ENCODE measurements at places on chromosomes 7 and 10.

DNA sequence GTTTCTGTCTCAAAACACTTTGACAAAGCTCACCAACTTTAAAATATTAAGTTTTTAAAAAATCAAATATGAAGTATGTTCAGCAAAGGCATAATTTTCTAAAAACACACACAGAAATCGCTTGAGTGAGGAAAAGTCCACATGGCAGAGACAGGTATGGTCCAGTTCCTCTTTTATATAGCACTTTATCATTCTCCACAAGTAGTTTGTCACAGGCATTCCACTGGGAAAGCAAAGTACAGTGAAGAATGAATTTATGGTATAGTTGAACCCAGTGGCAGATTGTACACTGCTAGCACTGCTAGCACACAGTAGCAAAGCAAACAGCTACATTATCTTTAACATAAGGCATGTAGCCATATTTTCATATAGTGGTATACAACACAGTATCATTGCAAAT is 102.3 kb downstream of the HECTD2 start:
- no peak for DNase-seq

DNA sequence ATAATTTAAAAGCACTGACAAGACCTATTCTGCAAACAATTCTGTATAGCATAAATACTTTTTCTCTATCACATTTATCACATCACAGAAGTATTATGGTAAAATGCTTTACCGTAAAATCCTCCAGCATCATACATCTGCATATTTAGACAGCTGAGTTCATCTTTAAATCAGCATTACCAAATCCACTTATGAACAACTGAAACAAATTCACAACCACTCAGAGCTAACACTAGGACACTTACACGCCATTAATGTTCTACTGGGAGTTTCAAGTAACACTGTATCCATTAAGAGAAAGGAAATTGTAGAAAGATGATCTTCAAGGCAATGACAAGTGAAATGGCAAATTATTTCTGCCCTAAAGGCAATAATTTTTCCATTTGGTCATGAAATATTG is 105.7 kb upstream of the DKK1 start:
- DNase-seq, result no peak

DNA sequence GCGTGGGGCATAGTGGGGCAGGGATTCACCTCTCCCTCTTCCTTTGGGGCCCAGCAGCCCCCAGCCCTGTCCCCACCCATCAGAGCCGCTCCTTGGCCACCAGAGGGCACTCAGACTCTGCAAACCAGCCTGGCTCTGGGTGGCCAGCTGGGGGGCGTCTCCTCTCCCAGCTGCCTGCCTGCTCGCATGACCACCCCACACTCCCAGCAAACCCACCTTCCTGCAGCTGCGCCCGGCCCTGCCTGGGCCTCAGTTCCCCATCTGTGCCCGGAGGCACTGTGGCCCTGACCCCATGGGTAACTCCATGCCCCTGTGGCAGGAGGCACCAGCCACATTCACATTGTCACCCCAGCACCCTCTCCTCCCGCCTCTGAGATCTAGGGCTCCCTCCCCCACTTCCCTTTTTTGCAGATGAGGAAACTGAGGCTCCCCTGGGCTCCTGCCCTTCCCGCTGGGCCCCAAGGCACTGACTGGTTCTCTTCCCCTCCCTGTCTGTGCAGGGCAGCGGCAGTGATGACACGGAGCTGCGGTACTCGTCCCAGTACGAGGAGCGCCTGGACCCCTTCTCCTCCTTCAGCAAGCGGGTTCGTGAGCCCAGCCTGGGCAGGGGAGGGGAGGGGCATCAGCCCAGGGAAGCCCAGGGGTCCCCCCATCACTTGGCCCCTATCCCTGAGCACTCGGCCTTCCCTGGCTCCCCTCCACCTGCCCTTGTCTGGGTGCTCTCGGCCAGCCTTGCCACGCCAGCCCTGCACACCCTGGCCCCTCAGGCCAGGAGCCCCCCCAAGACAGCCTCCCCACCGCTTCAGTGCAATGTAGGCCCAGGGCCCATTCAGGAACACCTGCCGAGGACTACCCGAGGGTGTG is 6.9 kb upstream of the SH2B2 start:
- DNase-seq, result no peak

DNA sequence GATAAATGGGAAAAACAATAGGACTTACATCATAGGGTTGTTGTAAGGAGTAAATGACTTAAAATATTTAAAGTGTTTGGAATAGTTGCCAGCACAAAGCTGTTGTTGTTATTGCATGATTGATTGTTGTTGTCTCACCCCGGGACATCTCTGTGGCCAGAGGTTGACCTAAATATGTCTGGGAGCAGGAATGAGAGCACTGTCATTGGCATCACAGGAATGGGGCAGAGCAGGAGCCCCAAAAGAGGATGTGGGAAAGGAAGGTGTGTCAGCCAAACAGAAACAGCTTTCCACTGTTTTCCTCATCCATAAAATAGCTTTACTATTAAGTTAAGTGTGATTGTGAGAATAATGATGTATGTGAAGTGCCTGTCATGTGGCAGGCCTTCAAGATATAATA is 121.6 kb downstream of the TMEM168 start:
- no peak for DNase-seq

DNA sequence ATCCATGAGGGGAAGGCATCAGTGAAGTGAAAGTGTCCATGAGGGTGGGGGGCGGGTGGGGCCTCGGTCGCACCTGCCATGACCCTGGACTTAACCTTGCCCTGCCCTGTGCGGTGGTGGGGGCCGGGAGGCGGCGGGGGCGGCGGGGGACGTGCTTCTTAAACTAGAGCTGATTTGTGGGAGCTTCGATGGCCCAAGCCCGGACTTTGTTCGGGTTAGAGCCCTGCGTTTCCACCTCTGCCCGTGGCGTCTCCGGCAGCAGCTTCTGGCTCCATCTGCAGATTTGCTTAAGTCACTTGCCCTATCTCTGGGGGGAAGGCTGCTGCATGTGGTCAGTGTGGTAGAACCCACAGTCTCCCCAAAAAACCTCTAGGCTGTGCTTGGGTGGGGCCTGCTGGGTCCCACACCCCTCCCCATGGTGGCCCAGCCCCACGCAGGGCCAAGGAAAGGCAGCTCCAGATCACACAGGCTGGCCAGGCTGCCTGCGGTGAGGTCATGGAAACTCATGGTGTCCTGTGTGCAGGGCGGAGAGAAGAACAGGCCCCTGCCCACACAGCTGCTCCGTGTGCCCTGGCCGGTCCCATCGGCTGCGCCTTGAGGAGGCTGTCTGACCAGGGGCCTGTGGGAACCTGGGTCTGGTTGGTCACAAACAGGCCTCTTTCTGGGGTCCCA is 93.2 kb downstream of the INPP5A start:
- no peak for DNase-seq

DNA sequence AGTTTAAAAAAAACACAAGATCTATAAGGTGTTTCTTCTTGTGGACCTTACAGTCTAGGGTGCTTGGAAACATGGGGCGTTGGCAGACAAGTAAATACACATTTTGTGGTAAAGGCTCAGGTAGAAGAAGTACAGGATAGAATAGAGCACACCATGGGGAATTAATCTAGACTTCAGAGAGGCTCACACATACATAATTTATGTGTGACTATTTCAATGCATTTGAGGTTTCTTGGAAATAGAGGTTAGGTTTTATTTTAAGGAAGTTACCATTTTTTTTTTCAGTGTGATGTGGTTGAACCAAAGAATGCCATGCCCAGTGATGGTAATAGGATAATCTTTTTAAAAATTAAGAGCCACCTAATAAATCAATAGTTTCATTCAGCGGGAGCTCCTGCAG is 12.8 kb downstream of the CFTR start:
- no peak for DNase-seq

DNA sequence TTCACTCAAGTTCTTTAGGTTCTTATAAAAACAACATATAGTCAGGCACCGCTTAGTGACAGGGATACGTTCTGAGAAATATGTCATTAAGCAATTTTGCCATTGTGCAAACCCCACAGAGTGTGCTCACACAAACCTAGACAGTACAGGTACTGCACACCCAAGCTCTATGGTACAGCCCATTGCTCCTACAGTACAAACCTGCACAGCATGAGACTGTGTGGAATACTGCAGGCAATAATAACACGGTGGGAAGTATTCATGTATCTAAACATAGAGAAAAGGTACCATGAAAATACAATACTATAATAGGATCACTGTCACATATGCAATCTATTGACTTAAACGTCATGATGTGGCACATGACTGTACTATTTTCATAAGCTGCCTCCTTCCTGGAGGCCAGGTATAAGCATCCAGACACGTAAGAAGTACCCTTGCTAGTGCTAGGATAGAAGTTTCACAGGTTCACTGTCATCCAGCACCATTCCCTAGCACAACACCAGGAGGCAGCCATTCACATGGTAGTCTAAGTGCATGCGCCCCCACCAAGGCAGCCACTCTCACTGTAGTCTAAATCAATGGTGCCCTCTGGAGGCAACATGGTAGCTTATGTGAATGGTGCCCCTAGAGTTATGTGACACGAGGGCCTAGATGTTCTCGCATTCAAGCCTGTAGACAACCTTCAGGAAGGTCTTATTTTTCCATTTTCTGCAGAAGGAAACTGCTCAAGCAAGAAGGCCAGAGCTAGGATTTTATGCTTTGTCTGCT is 98.5 kb downstream of the ARHGAP22 start:
- DNase-seq, result no peak

GRCh38 chr7:151549083-151549482 is 29.4 kb upstream of the RHEB start:
- DNase-seq, result no peak

- no peak for DNase-seq
Measured at GRCh38 chr10:129784891-129785290, 179.2 kb downstream of the EBF3 start.

DNA sequence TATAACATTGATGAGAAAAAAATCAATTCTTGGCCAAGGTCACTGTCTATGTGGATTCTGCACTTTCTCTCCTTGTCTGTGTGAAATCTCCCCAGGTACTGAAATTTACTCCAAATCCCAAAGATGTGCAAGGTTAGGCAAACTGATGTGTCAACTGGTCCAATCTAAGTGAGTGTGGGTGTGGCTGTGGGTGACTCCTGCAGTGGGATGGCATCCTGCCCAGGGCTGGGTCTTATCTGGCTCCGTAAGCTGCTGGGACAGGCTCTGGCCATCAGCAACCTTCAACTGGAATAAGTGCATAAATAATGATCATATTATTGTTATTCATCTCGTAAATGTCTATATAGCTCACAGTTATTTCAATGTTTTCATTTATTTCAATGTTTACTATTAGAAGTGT is 79.3 kb downstream of the JCAD start:
- DNase-seq, result no peak

DNA sequence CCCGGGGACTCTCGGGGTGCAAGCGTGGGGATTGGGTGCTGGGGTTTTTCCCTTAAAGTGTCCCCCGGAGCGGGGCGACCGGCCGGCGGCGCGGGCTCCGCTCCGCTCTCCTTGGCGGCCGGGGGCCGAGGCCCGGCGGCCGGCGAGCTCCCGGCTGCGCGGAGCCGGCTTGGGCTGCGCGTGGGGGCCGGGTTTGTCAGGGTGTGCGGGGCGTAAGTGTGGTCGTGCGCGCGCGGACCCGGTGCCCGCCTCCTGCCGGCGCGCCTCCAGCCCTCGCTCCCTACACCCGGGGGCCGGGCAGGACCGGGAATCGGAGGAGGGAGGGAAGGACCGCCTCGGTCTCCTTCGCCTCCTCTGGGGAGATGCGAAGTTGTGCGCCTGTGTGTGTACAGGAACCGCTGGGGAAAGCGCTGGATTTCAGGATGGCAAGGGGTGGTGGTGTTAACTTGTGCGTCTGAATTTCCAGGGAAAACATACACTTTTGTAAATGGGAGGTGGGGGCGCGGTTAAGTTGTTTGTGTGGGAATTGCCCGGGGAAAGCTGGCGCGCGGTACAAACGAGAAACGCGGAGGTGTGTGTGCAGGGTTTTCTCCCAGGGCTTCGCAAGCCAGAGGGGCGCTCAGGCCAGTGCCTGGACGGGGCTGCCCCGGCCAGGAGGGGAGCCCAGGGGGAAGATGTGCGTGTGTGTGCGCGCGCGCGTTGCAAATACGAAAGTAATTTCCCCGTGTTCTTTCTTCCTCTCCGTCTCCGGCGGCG is 737 bp downstream of the ZMIZ1 start:
- no peak for DNase-seq

GRCh38 chr10:32318476-32318896 is 28.5 kb downstream of the EPC1 start:
- DNase-seq, result no peak

- DNase-seq, result no peak
Measured at GRCh38 chr7:7816084-7816483, 97.7 kb upstream of the RPA3 start.

Measured in iPS DF 6.9 (cell line).